EH (cell line): ENCODE measurements at places on chromosomes 5 and 9.

DNA sequence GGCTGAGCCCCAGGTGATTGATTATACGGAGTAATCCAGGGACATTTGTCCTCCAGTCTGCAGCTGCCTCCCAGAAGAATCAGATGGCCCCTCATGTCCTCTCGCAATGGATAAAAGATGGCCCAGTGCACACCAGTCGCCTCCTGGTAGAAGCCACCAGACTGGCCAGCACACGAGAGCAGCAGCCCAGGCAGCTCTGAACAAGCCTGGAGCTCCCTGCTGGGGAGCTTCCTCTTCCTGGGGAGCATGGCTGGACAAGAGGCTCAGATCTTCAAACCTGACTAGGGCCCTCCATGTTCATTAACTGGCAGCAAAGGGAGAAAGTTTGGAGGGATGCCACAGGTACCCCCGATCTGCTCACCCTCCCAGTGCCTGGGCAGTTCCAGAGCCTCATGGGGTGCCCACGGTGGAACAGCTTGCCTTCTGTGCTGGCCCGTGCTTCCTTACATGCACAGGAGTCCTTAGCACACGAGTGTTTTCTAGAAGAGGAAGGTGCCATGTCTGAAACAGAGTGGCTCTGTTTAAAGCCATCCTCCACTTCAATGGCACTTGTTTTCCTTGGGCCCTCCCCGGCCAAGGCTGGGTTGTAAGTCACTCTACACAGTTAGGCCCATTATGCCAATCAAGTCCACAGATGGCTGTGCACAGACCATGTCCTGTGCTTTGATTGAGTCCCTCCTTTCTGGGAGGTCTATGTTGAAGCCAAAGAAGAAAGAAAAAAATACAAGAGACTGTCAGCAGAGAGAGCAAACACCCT lies 75.6 kb downstream of the PRRT1B start:
- no peak for DNase-seq

- DNase-seq = peak; percentile 93
Measured at GRCh38 chr5:149397530-149397929, 18.4 kb upstream of the IL17B start.

- DNase-seq = peak; percentile 4
Measured at GRCh38 chr5:180126716-180127681, 55.4 kb upstream of the RNF130 start.

GRCh38 chr5:103951776-103952175 lies 389.2 kb upstream of the NUDT12 start:
- no peak for DNase-seq

DNA sequence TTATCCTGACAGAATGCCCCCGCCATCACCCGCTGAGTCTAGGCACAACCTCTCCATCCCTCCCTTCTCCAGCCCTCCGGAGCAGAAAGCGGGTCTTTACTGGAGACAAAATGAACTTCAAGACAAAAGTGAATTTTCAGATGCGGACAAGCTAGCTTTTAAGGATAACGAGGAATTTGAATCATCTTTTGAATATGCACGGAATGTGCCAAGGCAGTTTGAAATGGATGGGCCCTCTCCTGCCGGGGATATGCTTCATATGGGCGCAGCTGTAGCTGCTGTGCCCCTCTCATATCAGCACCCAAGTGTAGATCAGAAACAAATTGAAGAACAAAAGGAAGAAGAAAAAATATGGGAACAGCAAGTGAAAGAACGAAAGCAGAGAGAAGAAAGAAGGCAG lies 37.5 kb downstream of the CPLANE1 start:
- peak; percentile 7 for DNase-seq

DNA sequence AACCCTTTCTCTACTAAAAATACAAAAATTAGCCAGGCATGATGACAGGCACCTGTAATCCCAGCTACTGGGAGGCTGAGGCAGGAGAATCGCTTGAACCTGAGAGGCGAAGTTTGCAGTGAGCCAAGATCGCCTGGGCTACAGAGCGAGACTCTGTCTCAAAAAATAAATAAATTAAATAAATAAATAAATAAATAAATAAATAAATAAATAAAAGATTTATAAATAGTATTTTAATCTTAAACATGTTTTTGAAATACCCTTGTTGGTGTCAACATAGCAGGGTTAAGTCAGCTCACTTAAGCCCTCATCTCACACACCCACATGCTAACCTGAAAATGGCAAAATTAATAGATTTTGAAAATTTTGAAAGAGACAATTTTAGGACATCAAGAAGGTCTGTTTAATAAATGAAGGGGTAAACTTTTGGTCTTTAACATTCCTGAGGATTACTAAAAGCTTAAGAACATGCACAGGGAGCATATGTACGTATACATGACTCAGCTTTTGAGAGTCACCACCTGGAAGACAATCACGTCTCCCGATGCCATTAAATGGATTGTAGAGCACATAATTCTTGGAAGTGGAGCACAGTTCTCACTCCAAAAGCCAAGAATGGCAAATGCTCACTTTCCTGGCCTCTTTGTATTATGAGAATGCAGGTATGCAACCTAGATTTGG lies 202.5 kb downstream of the GDNF start:
- DNase-seq = peak; percentile 21

- DNase-seq = no peak
Measured at GRCh38 chr5:129135633-129136032, 41.1 kb downstream of the ISOC1 start.

- peak; percentile 55 for DNase-seq
Measured at GRCh38 chr9:123401879-123402513, 46.0 kb downstream of the CRB2 start.

DNA sequence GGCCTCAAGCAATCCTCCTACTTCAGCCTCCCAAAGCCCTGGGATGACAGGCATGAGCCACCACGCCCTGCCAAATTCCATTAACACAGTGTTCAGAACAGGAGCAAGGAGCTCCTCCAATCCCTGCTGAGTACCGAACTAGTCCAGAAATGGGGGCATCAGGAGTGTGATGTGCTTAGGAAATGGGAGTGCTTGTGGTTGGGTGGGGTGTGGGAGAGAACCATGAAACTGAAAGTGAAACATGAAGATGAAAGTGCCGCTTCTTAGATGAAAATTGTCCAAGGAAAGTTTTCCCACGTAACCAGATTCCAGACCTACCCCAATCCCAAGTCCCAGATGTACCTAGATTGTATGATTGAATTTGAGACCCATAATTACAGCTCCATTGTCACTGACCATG lies 16.7 kb upstream of the ZNF131 start:
- DNase-seq = peak; percentile 8

DNA sequence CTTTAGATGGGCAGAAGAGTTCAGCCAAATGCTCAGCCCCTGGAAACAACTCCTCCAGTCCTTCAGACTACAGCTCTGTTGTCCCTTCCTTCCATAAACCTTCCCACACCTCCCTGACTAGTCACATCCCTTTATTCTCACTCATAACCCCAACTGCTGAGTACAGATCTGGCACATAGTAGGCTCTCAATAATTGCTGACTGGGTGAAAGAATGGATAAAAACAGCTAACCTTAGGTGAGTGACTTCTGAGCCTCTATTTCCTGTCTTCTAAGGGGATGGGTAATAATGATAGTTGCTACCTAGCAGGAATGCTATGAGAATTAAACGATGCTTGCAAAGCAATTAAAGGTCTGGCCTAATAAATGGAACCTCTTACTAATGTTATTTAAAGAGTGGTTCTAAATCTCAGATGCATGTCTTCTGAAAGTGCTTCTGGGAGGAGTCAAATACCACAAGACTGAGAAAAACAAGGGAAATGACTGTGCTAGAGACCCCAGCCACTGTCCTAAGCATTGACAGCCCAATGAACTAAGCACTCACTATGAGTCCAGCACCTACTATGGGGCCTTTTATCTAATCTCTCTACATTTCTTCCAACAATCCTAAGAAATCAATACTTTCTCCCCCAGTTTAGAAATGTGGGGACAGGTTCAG lies 2.5 kb upstream of the NR6A1 start:
- DNase-seq = no peak

- peak; percentile 5 for DNase-seq
Measured at GRCh38 chr9:89810431-89810830, 205.6 kb downstream of the GADD45G start.

DNA sequence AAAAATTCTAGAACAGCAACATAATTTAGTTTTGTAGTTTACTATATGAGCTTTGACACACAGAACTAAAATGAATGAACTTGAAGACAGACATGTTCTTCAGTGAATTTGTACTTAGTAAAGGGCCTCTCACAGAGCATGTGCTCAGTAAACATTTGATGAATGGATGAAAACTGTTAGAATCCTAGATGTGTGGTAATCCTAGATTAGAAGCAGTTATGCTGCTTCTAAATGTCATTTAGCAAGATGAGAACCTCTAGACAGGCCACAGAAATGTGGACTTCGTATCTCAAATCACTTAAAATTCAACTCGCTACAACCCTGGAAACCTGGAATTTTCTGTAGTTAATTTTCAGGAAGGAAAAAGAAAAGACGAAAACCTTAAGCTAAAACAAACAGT lies 8.5 kb downstream of the GOLPH3 start:
- DNase-seq = no peak

DNA sequence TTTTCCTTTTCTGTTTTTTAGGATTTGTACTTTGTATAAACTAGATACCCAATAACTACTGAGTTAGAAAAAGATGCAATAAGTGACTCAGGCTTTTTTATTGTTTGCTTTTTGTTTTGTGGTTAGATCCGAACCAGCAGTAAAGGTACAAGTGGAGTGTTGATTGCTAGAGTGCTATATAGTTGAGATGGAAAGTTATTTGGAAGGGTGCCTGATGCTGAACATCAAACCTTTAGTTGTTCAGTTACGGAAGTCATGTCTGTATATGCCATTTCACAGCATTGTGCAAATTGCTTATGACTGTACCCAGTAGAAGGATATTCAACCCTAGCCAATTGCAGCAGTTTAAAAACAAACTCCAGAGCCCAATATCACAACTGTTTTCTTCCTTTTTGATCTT lies 285.1 kb downstream of the MAT2B start:
- DNase-seq = no peak

GRCh38 chr5:149441986-149442385 lies 62.9 kb upstream of the IL17B start:
- DNase-seq = no peak

DNA sequence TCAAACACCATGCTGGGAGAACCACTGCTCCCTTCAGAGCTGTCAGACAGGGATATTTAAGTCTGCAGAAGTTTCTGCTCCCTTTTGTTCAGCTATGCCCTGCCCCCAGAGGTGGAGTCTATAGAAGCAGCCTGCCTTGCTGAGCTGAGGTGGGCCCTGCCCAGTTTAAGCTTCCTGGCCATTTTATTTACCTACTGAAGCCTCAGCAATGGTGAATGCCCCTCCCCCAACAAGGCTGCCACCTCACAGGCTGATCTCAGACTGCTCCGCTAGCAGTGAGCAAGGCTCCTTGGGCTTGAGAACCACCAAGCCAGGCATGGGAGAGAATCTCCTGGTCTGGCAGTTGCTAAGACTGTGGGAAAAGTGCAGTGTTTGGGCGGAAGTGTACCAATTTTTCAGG lies 205.5 kb upstream of the PTGER4 start:
- no peak for DNase-seq
